Dorsolateral prefrontal cortex (tissue), 122 donors: ENCODE measurements at places on chromosomes 11 and 22.

DNA sequence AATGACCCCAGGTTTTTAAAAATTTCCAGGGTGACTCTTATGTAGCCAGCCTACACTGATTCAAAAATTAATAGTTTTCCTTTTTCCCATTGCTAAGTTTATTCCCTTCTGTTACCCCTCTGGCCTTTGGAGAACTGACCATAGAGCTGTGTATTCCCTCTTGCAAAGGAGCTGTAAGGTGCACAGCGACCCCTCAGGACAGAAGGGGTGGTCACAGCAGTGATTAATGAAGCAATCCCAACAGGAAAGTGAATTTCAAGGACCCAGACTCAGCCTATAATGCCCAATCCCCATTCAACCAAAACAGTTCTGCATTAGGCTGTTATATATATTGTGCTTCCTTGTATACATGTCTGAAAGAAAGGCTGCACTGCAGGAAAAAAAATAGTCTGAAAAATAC lies 147.1 kb downstream of the WT1 start:
- DNase-seq, result no peak

GRCh38 chr11:129189646-129190045 lies 2.5 kb downstream of the ARHGAP32 start:
- DNase-seq, result no peak

- no peak for DNase-seq
These were observed 7.7 kb upstream of the NCR3LG1 start for GRCh38 chr11:17343907-17344306.

- peak; percentile 68 for DNase-seq
These were observed 4.4 kb upstream of the TPCN2 start for GRCh38 chr11:69044111-69045013.

DNA sequence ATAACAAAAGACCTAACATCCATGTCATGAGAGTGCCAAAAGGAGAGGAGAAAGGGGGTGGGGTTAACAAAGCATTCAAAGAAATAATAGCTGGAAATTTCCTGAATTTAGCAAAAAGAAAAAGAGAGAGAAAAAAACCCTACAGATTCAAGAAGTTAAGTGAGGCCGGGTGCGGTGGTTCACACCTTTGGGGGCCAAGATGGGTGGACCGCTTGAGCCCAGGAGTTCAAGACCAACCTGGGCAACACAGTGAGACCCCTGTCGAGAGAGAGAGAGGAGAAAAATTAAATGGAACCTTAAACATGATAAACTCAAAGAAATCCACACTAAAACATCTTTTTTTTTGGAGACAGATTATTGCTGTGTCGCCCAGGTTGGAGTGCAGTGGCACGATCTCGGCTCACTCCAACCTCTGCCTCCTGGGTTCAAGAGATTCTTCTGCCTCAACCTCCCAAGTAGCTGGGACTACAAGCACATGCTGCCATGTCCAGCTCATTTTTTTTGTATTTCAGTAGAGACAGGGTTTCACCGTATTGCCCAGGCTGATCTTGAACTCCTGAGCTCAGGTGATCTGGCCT lies 8.9 kb upstream of the CLDN5 start:
- DNase-seq, result no peak

DNA sequence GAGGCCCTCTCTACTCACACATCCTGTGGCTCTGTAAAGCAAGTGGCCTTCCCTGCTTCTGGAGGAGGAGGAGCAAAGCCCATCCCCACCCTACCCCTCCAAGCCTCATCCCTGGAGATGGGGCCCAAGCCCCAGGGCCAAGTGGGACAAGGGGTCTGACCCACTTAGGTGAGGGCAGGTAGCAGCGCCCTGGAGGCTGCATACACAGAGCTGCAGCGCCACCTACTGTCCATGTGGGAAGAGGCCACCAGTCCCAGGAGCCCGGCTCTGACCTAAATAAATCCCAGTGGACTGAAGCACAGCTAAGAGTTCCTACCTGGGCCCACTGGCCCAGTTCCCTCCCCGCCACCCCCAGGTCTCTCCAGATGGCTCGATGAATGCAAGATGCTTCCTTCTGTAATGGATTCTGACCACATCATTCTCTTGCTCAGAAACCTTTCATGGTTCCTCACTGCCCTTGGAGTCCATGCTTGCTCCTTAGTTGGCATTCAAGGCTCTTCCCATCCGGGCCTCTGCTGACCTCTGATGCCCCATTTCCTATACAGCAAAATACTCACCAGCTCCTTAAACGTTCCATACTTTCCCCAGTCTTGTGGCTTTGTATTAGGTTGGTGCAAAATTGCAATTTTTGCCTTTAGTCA lies 62.1 kb downstream of the THAP12 start:
- DNase-seq, result peak; percentile 82

- DNase-seq, result no peak
These were observed 678.6 kb upstream of the ANO5 start for GRCh38 chr11:21514316-21514715.

GRCh38 chr22:42696331-42696967 lies 24.2 kb downstream of the A4GALT start:
- DNase-seq, result no peak

GRCh38 chr11:132094598-132094997 lies 724.2 kb downstream of the NTM start:
- DNase-seq, result no peak

DNA sequence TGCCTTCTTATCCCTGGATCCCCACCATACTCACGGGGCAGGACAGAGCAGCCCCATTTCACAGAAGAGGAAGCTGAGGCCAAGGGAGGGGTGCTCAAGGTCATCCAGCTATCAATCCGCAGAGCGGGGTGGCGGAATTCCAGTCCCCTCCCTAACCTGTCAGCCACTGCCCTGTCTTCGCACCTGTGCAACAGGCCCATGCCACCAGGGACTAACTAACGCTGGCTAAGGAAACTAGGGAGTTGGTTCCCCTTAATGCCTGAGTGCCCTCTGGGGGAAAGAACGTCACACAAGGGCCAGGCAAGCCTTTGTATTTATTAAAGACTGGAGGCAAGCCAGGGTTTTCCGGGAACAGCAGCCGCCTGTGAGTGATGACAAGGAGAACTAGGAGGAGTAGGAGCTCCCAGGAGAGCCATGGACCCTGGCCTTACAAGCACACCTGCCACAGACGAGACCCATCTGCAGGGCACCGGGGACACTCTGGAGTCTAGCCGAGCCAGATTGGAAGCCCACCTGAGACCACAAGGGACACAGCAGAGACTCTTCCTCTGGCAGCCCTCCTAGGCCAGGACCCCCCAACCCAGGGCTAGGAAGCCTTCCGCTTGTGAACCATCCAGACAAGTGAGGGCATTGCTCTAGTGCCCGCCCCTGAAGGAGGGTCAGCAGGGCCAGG lies 64.4 kb downstream of the MYH9 start:
- peak; percentile 67 for DNase-seq

DNA sequence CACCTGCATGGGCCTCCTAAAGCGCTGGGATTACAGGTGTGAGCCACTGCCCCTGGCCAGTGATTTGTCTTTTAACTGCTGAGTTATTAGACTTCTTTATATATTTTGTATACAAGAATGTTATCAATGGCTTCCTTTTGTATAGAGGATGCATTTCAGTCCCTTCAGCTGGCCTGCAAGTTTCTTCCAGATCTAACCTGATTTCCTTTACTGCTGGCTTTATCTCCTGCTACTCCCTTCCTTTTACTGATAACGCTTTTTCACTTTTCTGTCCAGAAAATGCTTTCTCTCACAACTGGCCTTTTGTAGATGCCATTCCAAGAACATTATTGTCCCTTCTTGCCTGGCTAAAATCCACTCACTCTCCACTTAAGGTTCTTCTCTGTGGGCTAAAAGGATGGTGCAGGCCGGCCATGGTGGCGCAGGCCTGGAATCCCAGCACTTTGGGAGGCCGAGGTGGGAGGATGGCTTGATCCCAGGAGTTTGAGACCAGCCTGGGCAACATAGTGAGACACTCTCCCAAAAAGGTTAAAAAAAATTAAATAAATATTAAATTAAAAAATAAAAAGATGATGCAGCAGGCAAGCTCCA lies 118.1 kb downstream of the NECTIN1 start:
- DNase-seq, result no peak

- no peak for DNase-seq
These were observed 22.6 kb downstream of the ACO2 start for GRCh38 chr22:41491374-41492100.

GRCh38 chr11:30495437-30495836 lies 90.7 kb downstream of the MPPED2 start:
- no peak for DNase-seq

GRCh38 chr11:80980227-80980626 lies 1539.4 kb upstream of the TENM4 start:
- DNase-seq, result no peak

DNA sequence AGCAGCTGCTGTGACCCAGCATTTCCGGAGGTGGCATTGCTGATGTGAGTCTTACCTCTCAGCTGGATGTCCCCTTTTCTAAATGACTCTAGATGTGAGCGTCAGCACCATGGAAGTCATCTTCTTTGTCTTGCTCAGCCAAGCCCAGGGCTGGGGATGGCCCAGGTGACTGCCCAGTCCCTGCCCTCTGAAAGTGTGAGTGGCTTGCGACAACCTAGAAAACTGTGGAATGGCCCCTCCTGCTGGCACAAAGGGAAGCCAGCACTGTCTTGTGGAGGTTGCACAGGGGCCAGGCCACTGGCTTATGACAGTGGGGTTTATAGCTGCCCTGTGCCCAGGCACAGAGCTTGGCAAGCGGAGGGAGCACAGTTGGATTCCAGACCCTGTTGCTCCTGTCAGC lies 6.2 kb downstream of the TUB start:
- no peak for DNase-seq

DNA sequence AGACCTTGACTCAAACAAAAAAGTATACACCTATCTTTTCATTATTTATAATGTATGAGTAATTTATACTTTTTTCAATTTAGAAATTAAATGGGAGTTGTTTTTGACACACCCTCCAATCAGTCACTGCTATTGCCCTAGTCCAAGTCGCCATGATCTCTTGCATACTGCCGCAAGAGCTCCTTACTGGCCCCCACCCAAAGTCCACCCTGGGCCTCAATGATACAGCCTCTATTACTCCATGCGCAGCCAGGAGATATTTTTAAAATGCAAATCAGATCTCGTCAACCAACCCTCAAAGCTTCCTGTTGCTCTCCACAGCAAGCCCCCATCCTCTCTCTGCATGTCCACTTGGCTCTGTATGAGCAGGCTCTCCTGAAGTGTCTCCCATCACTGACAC lies 12.8 kb upstream of the LMO1 start:
- no peak for DNase-seq

- no peak for DNase-seq
These were observed 45.5 kb upstream of the ME3 start for GRCh38 chr11:86717817-86718501.

- DNase-seq, result no peak
These were observed 29.1 kb downstream of the FAM118A start for GRCh38 chr22:45338795-45339194.

- DNase-seq, result no peak
These were observed 39.8 kb downstream of the AMPD3 start for GRCh38 chr11:10494636-10495463.
